ENCODE measurements at places on chromosomes 7 and 10.

GRCh38 chr10:132626019-132626760 is 88.6 kb downstream of the INPP5A start:
- DNase-seq = no peak

- DNase-seq = peak; percentile 11
Measured at GRCh38 chr7:45681596-45682357, 107.6 kb downstream of the ADCY1 start.

- DNase-seq = no peak
Measured at GRCh38 chr10:77156406-77156879, 481.2 kb downstream of the KCNMA1 start.

DNA sequence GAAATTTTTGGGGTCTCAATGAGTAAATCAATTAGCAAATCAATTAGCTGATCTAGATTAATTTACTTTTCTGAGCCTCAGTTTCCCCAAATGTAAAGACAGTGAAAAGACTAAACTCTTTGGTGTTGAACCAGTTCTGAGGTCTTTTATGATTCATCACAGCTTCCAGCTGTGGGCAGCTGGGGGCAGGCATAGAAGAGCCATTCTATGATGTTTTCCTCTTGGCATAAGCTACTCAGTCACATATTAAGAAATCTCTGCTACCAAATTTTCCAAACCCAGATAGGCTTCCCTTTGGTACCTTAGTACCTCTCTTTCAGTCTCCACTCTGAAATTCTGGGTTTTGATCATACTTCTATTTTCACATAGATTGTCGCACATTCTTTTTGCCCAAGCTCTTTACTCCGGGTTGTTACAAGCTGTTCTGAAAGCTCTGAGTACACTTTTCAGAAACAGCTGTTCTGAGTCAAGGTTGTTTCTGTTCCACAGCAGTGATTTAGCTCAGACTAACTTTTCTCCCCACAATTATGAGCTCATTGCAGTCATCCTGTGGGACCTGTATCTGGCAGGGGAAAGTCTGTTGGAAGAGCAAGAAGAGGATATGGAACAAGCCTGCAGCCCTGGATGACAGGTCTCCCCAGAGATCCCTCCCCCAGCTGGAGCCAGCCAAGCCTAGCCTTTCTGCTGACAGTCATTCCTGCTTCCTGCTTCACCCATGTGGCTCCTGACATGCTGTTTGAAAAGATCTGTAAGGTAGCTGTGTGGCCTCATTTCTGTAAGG is 599.6 kb upstream of the GHITM start:
- no peak for DNase-seq

DNA sequence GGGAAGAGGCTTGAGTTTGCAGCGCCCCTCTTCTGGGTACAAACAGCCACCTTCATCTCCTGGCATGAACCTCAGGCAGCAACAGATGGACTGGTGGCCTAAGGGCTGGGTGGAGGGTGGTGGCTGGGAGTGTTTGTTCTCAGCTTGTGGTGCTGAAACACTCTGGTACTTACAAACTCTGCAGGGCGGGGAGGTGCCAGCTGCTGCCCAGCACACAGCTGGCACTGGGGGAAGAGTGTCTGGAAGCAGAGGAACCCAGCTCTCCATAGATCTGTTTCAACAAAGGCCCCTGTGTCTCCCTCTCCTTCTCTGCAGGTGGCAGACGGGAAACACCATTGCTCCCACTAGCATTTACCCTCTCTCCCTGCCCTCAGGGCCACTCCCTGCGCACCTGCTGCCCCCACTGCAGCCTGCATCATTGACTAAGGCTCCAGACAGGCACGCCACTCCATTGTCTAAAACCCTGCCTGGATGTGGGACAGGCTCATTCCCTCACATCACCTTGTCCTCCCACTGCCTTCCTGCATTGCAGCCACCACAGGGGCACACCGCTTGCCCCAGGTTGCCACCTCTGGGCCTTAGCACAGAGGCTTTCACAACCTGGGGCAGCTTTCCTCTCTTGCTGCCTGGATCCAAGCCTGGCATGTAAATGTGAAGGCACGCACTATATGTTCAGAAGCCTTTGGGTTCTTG is 6.5 kb downstream of the ARHGAP22 start:
- no peak for DNase-seq

- peak; percentile 52 for DNase-seq
Measured at GRCh38 chr10:79202188-79203013, 133.6 kb downstream of the ZMIZ1 start.

GRCh38 chr7:121032645-121033460 is 44.3 kb downstream of the CPED1 start:
- no peak for DNase-seq

DNA sequence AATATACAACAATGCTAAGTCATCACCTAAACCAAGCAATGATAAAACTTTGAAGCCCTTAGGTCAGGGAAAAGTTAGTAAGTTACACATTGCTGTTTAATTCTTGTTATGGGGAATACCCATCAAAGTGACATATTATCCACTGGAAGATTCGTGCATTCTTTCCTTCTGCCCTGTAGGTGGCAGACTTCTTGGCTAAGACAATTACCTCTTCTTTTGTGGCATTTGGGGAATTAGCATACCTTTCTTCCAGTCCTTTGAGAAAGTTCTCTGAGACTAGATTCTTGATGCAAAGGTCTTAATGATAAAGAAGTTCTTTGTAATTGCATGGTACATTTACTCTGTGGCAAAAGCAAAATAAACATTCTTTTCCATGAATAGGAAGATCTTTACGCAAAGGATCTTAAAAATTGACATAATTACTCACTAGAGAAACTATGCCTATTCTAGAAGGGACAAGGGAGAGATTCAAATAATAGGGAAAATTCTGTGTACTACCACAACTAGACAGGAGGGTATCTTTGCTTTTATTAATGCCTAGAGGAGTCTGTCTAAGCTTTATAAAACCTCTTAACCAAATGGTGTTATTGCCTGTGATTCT is 395.9 kb downstream of the GRM8 start:
- DNase-seq = no peak

- no peak for DNase-seq
Measured at GRCh38 chr10:90856261-90856660, 1.6 kb downstream of the HTR7 start.

DNA sequence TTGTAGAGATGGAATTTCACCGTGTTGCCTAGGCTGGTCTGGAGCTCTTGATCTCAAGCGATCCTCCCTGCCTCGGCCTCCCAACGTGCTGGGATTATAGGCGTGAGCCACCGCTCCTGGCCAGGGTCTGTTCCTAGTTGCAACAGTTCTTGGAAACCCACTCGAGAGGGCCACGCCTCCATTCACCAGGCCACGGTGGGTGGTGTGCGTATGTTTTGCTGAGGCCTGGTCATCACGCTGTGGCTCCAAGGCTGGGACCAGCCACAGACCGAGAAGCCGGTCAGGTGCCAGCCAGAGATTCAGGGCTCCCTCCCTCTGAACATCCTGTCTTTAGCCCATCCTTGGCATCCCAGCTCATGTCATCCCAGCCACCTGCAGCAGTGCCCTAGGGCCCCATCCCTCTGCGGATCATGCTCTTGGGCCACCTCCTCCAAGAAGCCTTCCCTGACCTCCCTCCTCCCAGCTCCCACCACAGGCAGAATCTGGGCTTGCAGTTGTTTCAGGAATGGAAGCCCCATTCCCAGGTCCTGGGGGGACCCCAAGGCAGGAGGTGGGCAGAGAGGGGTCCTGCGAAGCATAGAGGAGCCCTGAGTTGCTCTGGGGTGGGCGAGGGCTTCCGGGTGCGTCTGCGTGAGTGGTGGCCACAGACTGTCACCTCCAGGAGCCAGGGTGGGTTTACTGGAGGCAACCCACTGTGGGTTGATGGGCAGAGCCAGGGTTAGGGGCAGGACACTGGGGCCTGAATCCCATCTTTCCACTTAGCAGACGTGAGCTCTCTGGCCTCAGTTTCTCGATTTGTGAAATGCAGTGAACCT is 5.2 kb downstream of the LAT2 start:
- DNase-seq = no peak

DNA sequence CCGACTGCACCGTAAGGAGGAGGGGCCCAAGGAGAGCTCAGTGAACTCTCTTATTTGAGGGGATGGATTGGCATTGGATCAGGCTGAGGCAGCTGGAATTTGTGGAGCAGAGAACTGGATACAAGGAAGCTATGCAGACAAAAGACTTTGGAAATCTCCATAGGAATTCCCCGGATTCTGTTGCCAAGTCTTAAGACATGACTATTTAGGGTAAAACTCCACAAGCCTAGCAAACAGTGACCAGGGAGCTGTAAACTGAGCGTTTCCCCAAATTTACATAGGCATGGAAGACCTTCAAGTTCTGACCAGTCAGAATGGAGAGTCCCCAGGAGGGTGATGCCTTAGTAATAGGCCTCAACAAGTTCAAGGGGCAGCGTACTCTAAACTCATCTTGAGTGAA is 82.5 kb upstream of the PCBD1 start:
- no peak for DNase-seq

DNA sequence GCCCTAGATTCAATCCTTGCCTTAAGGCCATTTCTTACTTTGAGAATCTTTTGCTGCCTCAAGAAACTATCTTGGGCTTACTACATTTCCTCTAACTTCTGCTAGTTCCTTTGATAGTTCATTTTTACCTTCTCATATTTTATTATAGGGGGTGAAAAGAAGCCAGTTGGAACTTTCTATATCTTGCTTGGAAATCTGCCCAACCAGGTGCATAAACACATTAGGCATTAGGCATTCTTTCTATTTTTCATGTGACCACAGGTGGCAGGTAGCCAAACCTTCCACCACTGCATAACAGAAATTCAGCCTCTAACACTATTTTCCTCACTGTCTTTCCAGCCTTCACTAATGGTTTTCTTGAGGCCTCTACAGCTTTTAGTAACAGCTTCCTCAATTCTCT is 300.0 kb upstream of the SP8 start:
- DNase-seq = no peak

DNA sequence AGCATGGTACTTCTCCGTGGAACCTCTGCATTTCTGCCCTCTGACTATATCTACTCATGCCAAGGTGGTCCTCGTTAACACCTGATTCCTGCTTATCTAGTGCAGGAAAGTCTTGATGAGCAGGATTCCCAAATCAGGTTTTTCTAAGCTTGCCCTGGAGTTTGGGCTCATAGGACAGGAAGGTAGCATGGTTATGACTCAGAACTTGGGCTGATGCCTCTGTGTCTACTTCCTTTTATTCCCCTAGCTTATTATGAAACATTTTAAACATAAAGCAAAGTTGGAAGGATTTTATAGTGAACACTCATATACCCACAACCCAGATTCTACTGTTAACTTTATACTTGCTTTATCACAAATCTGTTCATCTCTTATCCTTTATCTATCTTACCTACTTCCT is 5.6 kb downstream of the SUFU start:
- DNase-seq = no peak

- no peak for DNase-seq
Measured at GRCh38 chr7:11379641-11380040, 406.0 kb downstream of the PHF14 start.

GRCh38 chr10:46092524-46093081 is 46.5 kb upstream of the MSMB start:
- DNase-seq = no peak

- no peak for DNase-seq
Measured at GRCh38 chr10:48682265-48682664, 2.4 kb upstream of the WDFY4 start.

- peak; percentile 69 for DNase-seq
Measured at GRCh38 chr7:44145969-44146911, 5.1 kb upstream of the MYL7 start.

DNA sequence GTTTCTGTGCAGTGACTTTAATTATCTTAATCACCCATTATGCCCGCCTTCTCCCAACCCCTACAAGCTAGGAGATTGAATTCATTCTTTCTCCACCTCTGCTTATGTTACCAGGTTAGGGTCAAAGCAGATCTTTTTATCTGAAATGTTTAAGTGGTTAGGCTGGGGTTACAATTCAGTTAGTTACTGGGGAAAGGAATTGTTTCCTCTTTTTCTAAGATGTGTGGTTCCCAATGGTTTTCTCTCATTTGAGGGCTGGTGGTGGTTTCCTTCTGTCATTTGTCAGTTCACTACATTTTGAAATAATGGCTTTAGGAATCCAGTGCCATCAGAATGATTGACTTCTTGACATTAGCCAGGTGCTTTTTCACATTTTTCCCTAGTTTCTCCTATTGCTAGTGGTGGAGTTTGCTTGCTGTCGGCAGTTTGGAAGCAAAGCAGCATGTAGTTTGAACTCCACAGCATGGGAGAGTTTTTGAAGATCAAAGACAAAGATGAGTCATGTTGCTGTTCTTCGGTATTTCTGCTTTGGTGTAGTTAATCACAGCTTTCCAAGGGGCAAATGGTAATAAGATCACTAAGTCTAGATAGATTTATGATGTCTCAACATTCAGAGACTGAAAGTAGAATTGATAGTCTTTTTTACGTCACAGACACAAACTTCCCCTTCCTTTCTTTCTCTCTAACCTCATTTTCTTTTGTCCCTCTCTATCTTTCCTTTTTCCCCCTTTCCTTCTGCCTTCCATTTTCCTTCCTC is 168.2 kb downstream of the SND1 start:
- no peak for DNase-seq

DNA sequence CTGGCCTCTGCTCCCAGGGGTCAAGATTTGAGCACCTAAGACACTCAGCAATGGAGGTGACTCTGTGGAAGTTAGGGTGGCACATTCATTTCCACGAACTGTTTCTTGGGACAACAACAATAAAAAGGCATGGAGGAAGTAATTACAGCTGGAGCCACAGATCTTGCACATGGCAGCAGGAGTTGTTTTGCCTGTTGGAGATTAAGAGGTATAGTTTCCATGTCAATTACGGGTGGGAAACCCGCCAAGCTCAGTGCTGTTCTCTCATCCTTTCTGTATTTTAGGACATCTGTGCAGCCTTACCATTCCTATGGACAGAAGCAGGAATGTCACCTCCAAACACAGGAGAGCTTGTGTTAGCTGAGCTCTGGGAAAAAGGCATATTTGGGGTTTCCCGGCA is 201.2 kb downstream of the SNX10 start:
- no peak for DNase-seq

GRCh38 chr10:101851411-101852116 is 8.0 kb upstream of the KCNIP2 start:
- DNase-seq = no peak

GRCh38 chr7:38694326-38694725 is 63.2 kb upstream of the AMPH start:
- DNase-seq = no peak

- no peak for DNase-seq
Measured at GRCh38 chr7:26784118-26784517, 80.3 kb downstream of the SKAP2 start.

DNA sequence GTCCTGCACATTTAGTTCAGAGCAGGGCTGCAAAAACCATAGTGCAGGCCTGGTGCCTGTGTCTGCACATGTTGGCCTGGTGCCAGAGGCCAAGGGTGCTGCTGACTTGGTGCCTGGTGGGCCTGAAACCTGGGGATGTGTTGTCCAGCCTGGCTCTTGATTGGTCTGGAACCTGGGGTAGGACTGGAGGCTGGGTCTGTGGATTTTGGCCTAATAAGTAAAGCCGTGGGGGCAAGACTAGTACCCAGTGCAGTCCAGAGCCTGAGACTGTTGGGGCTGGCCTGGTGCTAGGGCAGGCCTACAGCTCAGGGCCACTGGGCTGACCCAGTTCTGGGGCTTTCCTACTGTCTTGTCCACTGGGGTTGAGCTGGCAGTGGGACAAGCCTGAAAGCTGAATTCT is 817.9 kb downstream of the DNAJB9 start:
- no peak for DNase-seq
